Liver (tissue), 10 donors: ENCODE measurements at places on chromosomes 13 and 19. TPM values are rescaled to one million over a fixed set of nuclear protein-coding genes. Genes with fewer than 3 reads are reported as not detected.

Gene MAU2
- total RNA-seq, result 31.0 TPM

Gene MUC16
- total RNA-seq, result under 0.01 TPM

Gene IGFLR1
- 11.2 TPM for total RNA-seq

Gene LGALS4
- total RNA-seq, result 0.42 TPM

Gene IL27RA
- total RNA-seq, result 1.9 TPM
